ENCODE measurements at places on chromosomes 12 and 14.
A peak's percentile ranks its signal among the peaks of the same experiment; 100 is the strongest.

DNA sequence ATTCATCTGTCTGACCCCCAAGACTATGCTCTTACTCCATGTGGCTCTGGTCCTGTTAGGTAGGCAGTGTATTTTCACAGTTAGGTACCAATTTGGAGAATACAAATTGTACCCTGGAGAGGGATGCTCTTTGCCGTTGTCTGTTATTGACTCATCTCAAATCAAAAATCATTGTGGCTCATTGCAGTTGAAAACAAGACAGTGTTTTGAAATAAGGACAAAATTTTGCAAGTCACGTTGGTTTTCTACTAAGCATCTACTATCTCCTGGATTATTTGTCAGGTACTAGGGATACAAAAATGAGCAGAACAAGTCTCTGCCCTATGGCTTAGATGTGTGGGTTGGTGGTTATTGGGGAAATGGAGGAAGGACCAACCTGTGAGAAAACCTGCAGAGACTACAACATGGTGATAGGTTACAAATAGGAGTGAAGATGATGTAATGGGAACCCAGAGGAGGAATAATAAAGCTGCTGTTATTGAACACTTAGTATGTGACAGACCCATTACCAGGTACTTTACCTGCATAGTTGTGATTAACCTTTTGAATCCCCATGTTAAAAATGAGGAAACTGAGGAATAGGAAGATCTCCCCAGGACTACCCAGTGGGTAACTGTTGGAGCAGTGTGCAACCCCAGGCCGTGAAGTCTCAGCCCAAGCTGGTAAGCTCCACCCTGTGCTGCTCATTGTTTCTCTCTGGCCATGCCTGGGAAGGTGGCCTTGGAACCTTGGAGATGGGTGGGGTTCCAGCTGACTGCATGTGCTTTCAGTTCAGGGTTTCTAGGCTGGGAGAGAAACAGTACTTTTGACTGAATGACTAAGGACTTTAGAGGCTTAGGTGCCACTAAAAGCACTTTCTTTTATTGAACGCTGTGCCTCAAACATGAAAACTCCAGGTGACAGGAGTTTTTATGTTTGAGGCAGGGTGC lies 72.9 kb upstream of the SRSF5 start:
- H3K27me3 ChIP-seq = no peaks in the 10 kb centered on the region
- H3K4me3 ChIP-seq = no peak overlapping the region
- DNase-seq = no peak
- H3K27ac ChIP-seq = no peak overlapping the region
- peaks cover 9% of the 10 kb centered on the region for H3K36me3 ChIP-seq

DNA sequence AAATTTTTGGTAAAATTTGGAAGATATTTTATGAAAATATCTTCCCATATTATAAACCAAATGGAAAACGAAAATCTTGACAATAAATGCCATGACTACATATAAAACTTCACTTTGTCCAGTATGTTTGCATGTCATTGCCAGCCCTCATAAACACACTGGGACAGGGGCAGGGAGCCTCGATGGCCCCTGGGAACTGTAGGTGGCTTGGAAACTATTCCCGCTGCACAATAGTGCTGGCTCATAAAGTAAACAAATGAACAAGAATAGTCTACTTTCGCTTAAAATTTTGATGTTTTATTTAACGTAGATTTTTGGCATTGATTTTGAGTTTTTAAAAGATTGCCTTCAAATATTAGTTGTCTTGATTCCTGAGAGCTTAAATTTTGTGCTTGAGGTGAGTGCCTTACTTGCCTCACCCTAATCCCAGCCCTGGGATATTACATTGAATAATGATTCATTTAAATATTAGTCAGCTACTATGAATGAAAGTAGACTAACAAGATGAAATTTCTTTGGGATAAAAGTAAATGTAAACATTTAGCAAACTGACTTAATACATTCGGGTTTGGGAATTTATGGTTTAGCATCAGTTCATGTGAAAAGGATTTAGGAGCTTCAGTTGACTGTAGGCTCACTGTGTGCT lies 74.0 kb upstream of the PKP2 start:
- H3K4me3 ChIP-seq = no peak overlapping the region
- H3K27me3 ChIP-seq = no peaks in the 10 kb centered on the region
- no peaks in the 10 kb centered on the region for H3K36me3 ChIP-seq
- no peaks in the 10 kb centered on the region for H3K4me1 ChIP-seq

GRCh38 chr12:2804393-2805142 lies 7.9 kb upstream of the ITFG2 start:
- H3K27ac ChIP-seq = no peak overlapping the region
- peaks cover 27% of the 10 kb centered on the region for H3K36me3 ChIP-seq
- no peak overlapping the region for H3K4me3 ChIP-seq

DNA sequence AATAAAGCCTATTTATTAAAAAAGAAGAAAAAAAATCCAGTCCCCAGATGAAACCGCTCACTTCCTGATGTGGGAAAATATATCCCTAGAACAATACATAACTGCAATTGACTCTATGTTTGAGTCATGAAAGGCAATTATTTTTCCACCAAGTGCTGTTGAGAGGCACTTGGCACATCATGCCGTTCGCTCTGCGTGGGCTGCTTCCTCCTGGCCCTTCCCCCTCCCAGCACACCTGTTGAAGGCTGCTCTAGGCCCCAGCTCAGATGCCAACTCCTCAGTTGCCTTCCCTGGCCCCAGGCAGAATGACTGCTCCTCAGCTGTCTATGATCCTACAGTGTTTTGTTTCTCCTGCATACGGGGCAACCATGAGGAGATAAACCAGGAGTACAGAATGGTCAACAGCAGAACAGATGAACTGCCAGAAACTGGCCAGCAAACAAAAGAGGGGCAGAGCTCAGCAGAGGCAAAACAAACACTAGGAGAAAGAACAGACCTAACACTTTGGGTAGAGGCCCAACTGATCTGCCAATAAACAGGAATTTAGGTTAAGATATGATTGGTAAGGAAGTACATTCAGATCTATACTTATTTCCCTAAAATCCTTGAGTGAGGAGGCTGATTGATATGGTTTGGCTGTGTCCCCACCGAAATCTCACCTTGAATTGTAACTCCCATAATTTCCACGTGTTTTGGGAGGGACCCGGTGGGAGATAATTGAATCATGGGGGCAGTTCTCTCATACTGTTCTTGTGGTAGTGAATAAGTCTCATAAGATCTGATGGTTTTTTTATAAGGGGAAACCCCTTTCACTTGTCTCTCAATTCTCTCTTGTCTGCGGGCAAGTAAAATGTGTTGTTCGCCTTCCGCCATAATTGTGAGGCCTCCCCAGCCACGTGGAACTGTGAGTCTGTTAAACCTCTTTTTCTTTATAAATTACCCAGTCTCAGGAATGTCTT lies 58.6 kb downstream of the SLC38A1 start:
- H3K4me1 ChIP-seq = peaks cover 65% of the 10 kb centered on the region
- peaks cover 71% of the 10 kb centered on the region for H3K36me3 ChIP-seq
- H3K27ac ChIP-seq = peak overlapping the region; percentile 100

- H3K27me3 ChIP-seq = peaks cover 11% of the 10 kb centered on the region
- no peak overlapping the region for H3K27ac ChIP-seq
- H3K4me1 ChIP-seq = peaks cover 26% of the 10 kb centered on the region
- peaks cover 17% of the 10 kb centered on the region for H3K36me3 ChIP-seq
Measured at GRCh38 chr12:93573552-93574223, 1.2 kb downstream of the SOCS2 start.

GRCh38 chr12:11839091-11839641 lies 189.7 kb downstream of the ETV6 start:
- H3K27ac ChIP-seq = no peak overlapping the region
- peaks cover 13% of the 10 kb centered on the region for H3K4me1 ChIP-seq
- peaks cover 14% of the 10 kb centered on the region for H3K36me3 ChIP-seq
- no peaks in the 10 kb centered on the region for H3K27me3 ChIP-seq
- no peak overlapping the region for H3K4me3 ChIP-seq

DNA sequence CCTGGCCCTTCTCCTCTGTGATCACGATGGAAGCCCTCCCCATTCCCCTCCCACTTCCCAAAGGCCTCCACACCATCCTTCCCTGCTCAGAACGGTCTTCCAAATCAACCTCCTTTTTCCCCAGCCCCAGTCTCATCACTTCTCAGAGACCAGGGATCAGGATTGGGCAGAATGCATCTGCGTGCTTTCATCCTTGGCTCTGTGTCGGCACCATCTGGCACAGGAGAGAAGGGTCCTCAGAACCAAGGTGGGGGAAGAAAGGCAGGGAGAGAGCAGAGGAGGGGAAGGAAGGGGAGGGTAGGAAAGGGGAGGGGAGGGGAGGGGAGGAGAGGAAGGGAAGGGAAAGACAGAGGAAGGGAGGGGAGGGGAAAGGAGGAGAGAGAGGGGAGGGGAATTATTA lies 52.4 kb upstream of the FICD start:
- H3K27me3 ChIP-seq = peaks cover 83% of the 10 kb centered on the region
- no peaks in the 10 kb centered on the region for H3K4me1 ChIP-seq
- H3K27ac ChIP-seq = no peak overlapping the region
- no peak for DNase-seq
- H3K4me3 ChIP-seq = no peak overlapping the region

DNA sequence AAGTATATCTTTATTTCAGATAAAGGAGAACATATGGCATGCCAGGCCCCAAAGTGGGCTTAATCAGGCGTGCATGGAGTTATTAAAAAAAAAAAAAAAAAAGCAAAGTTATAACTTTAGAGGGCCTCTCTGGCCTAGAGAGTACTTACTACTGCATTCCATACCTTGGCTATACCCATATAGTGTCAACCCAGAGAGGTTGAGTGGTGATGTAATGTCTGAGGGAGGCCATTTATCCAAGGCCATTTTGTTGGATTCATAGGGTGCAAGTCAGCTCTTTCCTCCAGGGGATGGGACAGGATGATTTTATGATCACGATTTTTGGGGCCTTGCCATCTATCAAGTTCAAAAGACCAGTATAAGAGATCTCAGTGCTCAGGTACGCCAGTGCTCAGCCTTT lies 66.4 kb downstream of the DCAF5 start:
- peaks cover 56% of the 10 kb centered on the region for H3K36me3 ChIP-seq
- no peak for DNase-seq
- peak overlapping the region; percentile 29 for H3K27ac ChIP-seq

GRCh38 chr14:39467889-39468524 lies 35.8 kb upstream of the FBXO33 start:
- peaks cover 20% of the 10 kb centered on the region for H3K27me3 ChIP-seq
- no peak overlapping the region for H3K27ac ChIP-seq
- H3K4me1 ChIP-seq = no peaks in the 10 kb centered on the region
- peaks cover 3% of the 10 kb centered on the region for H3K36me3 ChIP-seq
- no peak for DNase-seq

- H3K4me1 ChIP-seq = peaks cover 19% of the 10 kb centered on the region
- no peak for DNase-seq
- H3K36me3 ChIP-seq = no peaks in the 10 kb centered on the region
Measured at GRCh38 chr14:70514168-70515069, 20.4 kb downstream of the ADAM20 start.

GRCh38 chr12:42652048-42652447 lies 62.5 kb upstream of the PRICKLE1 start:
- H3K4me3 ChIP-seq = no peak overlapping the region
- H3K36me3 ChIP-seq = no peaks in the 10 kb centered on the region
- no peaks in the 10 kb centered on the region for H3K27me3 ChIP-seq
- DNase-seq = no peak
- no peaks in the 10 kb centered on the region for H3K4me1 ChIP-seq
- H3K27ac ChIP-seq = no peak overlapping the region

DNA sequence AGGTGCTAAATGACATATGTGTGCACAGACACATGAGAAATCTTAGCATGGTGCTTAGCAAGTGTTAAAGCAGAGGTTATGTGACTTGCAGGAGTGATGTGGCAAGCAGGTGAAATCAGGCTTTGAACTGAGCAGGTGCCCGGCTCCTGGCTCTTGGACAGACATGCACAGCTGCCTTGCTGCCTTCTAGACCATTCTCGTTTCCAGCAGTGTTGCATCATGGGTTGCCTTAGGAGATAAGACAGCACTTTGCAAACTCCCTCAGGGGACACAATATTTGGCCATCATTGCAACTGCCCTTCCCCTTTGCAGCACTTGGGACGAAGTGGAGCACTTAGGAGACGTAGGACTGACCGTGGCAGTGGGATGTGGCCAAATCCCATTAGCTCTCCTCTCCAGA lies 17.2 kb upstream of the GSC start:
- DNase-seq = no peak
- H3K27ac ChIP-seq = no peak overlapping the region
- no peaks in the 10 kb centered on the region for H3K4me1 ChIP-seq

DNA sequence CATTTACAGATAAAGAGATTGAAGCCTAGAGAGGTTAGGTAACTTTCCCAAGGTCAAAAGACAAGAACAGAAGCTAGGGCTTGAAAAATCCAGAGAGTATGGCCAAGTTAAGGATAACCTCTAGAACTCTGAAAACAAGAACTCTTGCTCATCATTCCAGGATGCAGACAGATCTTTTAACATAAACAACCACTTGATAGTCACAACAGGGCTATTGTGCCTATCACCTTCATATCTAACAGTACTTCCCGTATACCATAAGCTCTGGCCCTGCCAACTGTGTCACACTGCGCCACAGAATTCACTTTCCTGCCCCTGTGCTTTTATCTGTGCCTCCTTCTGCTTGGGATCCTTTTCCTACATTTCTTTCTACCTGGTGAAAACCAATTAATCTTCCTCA lies 18.2 kb downstream of the ERP29 start:
- no peaks in the 10 kb centered on the region for H3K27me3 ChIP-seq
- peaks cover 6% of the 10 kb centered on the region for H3K4me1 ChIP-seq
- no peak for DNase-seq
- H3K27ac ChIP-seq = no peak overlapping the region
- peaks cover 52% of the 10 kb centered on the region for H3K36me3 ChIP-seq

GRCh38 chr12:23579257-23579656 lies 370.2 kb downstream of the SOX5 start:
- H3K4me3 ChIP-seq = no peak overlapping the region
- no peaks in the 10 kb centered on the region for H3K27me3 ChIP-seq
- DNase-seq = no peak

- no peaks in the 10 kb centered on the region for H3K36me3 ChIP-seq
- H3K27me3 ChIP-seq = no peaks in the 10 kb centered on the region
- H3K27ac ChIP-seq = no peak overlapping the region
- no peaks in the 10 kb centered on the region for H3K4me1 ChIP-seq
- DNase-seq = no peak
Measured at GRCh38 chr12:47730341-47730744, 5.1 kb upstream of the ENDOU start.

DNA sequence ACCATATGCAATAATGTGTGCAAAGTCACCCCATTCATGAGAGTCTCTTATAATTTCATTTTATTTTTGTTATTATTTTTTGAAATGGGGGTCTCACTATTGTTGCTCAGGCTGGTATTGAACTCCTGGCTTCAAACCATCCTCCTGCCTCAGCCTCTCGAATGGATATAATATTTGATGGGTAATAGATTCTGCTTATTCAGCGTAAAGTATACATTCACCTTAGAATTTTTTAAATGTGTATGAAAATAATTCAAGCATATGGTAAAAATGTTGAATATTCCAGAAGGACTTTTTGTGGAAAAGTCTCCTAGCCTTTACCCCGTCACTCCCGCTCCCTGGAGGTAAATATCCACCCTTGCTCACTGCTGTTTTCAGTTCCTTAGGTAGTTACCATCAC lies 23.4 kb upstream of the SSPN start:
- no peak overlapping the region for H3K27ac ChIP-seq
- no peaks in the 10 kb centered on the region for H3K4me1 ChIP-seq
- no peak overlapping the region for H3K4me3 ChIP-seq
- peaks cover 2% of the 10 kb centered on the region for H3K36me3 ChIP-seq
- no peak for DNase-seq

Data from central memory CD8-positive, alpha-beta T cell (primary cell).